ENCODE measurements at places on chromosomes 6 and 20.

GRCh38 chr6:56996401-56996800 lies 41.5 kb downstream of the BEND6 start:
- no peak for DNase-seq

DNA sequence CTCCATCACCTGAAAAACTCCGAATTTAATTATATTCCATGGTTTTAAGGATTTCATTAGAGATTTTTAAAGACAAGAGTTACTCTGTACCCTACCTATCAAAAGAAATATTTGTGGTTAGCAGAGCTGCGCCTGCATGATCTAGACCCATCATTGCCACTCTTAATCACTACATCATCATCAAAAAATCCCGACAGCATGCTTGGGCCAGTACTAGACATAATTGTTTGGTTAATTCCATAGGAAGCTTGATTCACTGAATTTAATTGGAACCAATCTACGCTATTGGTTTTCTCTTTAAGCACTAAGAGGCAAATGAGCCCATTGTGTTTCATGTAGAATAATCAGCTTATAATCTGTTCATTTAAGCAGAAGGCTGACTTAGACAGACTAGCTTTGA lies 33.4 kb upstream of the RNF217 start:
- DNase-seq: no peak

DNA sequence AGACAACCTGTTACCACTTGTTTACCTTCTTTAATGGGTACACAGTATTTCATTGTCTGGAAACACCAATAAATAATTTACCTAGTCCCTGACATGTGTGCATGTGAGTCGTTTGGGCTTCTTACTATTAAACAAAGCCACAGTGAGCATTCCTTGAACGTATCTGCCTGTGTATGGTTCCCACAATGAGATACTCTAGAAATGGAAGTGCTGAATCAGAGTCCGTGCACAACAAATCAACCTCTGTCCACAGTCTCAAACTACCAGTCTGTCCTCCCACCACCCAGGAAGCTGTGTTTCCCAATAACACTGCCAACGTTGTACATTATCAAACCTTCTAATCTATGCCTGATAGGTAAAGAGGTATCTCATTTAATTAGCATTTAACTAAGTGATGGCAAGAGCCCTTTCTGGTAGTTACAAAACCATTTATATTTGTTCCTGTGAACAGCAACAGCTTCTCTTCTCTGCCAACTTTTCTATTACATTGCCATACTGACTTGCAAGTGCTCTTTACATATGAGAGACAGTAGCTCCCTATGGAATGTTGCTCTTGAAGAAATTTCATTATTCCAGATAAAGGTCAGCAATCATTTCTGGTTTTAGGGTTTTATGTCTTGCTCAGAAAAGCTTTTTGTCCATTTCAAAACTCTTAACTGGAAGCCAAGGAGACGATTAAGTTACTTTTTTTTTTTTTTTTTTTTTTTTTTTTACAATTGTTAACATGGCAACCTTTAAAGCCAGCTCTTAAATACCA lies 14.7 kb downstream of the JAG1 start:
- no peak for DNase-seq

DNA sequence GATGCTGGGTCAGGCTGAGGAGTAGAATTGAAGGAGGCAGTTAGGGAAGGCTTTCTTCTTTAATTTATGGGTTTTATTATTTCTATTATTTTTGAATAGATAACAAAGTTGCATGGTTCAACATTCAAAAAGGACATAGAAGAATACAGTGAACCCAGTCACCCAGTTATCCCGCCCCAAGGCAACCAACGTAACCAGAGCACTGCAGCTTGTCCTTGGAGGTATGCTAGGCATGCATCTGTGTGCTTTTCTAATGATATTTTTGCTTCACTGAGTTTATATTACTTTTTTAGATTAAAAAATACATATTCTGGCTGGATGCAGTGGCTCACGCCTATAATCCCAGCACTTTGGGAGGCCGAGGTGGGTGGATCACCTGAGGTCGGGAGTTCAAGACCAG lies 47.4 kb upstream of the DSN1 start:
- DNase-seq: no peak

DNA sequence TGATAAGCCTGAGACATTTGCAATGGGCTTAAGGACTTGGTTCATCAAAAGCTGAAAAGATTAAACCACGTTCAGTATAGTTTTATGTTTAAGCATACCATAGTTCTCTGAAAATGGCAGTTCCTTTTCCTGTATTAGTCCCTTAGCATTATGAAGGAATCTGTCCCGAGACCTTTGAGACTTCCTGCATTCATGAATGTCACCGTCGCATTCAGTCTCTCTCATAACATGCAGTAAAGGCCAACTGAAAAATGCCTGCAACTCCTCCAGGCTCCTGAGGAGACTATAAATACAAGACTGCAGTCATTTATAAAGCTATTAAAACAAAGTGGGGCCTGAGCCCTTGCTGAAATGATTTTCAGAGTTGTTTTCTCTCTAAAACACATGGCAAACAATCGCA lies 129.1 kb downstream of the SYCP2 start:
- DNase-seq: no peak

- DNase-seq: no peak
These were observed 524.5 kb downstream of the BMP2 start for GRCh38 chr20:7291946-7292345.

- no peak for DNase-seq
These were observed 91.3 kb downstream of the FRK start for GRCh38 chr6:115969207-115969929.

- no peak for DNase-seq
These were observed 31.7 kb downstream of the KCNS1 start for GRCh38 chr20:45069261-45069660.

DNA sequence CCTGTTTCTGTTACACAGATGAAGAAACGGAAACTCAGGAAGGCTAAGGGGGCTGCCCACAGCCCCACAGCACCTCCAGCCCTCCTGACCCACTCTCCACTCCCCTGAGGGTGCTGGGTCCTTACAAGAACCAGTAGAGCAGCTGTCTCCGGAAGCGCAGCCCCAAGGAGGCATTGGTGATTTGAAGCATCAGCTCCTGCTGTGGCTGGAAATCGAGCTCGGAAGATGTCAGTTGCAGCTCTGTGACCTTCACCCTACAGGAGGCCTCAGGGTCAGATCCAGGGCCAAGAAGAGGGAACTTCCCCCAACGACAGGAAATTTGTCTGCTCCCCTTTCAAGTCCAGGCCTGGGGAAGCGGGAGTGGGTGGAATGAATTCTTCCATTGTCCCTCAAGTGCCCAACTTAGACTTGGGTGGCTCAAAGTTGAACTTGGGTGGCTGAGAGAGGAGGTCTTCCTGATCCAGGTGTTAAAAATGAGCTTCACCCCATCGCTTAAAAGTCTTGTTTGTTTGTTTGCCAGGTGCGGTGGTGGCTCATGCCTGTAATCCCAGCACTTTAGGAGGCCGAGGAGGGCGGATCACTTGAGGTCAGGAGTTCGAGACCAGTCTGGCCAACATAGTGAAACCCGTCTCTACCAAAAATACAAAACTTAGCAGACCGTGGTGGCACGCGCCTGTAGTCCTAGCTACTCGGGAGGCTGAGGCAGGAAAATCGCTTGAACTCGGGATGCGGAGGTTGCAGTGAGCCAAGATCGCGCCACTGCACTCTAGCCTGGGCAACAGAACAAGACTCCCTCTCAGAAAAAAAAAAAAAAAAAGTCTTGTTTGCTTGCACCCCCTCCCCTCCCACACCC lies 1.9 kb downstream of the PLTP start:
- DNase-seq: no peak

DNA sequence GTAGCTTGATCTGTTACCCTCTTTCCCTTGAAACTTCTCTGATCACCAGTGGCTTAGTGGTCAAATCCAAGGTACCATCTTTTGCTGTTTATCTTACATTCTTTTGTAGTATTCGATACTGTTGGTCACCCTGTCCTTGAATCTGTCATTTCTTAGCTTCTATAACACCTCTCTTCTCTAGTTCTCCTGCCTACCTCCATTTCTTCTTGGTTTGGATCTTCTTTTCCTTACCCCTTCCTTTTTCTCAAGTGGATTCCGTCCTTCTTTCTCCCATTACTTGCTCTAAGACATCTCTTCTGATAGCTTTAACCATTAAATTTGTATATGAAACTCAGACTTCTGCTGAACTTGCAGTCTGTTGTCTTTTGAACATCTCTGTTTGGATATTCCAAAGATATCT lies 39.9 kb downstream of the QKI start:
- no peak for DNase-seq

- DNase-seq: no peak
These were observed 32.9 kb downstream of the DCBLD1 start for GRCh38 chr6:117515326-117515725.

DNA sequence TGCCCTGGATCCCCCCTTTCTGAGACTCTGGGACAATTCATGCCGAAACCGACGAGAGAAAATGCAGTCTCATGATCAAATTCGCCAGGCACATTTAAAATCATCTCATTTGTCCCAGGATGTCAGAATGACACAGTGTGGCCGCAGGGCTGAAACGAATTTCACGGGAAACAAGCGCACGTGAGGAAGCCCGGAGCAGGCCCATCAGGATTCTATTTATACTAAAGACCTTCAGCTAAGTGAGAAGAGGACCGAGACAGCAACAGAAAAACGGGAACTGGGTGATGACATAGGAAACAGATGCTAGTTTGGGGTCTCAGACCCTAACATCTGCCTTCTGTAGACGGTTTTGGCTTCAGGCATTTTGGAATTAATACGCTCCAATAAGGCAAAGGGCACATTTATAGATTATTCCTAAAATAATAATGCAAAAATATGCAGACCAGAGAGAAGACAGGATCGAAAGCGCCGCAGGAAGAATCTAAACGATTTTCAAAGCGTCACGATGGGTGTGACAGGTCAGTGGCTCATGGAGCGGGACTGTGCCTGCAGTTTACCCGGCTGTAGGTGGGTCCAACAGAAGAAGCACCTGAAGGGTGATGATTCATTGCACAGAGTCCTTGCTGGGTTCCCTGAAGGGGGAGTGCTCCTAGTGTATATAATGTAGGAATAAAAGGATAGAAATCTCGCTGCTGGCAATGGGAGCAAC lies 80.8 kb upstream of the MPC1 start:
- no peak for DNase-seq

DNA sequence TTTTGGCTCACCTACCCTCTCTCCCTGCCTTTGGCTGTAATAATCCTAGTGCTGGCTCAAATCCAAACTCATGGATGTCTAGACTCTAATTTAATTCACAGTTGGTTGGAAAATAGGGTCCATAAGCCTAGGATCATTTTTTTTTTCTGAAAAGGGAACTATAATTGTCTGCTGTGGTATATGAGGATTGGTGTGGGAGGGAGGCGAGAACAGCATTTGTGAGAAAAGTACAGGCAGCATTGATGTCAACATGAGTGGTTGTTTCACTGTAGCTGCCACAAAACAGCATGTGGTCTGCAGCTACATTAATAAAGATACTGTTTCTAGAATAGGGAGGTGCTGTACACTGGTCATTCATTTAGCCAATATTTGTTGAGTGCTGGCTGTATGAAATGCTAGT lies 18.6 kb upstream of the POLR1H start:
- no peak for DNase-seq

DNA sequence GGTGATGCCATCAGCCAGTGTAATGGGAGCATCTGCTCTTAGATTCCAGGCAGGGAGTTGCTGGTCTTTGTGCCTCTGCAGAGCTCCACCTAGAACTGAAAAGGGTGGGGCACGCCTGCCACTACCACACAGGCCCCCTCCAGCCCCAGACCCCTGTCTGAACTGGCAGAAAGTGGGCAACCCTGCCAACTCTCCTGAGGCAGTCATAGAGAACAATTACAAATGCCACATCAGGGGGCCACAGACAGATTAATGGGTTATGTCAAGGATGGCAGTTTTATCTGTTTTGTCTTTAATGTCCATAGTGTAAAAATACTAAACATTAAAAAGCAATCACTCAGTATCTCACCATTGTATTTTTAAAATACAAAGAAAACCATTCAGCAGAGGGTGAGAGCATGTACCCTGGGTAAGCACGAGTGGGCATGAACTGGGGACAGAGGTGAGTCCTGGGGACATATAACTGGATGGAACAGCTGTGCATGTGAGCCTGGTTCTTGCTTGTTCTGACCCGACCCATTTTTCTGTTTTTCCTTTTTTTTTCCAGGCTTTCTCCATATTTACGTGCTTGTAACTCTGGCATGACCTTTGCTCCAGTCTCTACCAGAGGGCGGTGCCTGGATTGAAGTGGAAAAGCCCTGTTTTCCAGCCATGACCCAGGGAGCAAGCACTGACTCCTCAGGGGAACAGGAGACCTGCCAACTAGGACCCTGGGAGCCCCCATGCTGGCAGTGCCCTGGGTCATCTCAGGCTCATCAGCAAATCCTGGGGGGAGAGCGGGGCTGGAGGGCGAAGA lies 8.2 kb downstream of the TRAF3IP2 start:
- no peak for DNase-seq

DNA sequence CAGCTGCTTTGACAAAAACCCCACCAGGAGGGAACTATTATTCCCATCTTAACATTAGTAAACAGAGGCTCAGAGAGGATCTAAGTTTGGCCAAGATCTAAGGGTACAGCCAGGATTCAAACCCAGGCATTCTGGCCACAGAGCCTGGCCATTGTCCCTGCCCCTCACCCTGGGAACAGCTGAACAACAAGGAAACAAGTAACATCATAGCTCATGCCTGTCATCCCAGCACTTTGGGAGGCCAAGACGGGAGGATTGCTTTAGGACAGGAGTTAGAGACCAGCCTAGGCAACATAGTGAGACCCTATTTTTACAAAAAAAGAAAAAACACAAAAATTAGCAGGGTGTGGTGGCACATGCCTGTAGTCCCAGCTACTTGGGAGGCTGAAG lies 27.5 kb downstream of the TOX2 start:
- DNase-seq: no peak

- no peak for DNase-seq
These were observed 51.0 kb downstream of the SLC22A2 start for GRCh38 chr6:160207618-160208017.

GRCh38 chr6:111691345-111692225 lies 85.9 kb upstream of the TRAF3IP2 start:
- no peak for DNase-seq

DNA sequence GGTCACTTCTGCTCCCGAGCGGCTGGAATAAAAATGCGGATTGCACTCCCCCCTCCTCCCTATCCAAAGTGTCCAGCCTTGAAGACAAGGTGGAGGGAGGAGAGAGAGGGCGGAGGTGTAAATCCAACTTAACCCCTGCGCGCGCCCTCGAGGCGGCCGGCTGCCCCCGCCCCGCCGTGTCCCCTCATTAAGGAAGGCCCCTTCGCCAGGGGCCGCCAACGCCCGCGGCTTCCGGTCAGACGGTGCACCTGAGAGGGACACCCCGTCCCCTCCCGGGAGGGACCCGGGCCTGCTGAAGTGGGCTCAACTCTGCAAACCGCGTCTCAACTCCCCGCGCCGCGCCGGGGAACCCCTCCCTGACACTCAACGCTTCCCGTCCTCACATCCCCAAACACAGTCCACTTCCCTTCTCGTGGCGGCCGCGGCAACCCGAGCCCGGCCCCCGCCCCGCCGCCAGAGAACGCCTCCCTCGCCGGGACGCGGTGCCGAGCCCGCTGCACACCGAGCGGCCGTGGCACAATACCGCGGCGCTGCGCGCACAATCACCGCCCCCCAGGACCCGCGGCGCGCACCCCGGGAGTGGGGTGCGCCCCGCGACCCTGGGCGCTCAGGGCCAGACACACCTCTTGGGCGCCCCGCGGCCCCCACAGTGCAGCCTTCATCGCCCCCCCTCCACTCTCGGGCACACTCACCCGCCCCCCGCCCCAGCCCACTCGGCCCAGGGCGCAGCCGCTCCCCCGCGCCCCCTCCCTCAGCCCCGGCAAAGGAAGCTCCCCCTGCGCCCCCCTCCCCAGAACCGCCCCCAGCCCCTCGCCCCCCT lies 102.5 kb downstream of the NOL4L start:
- no peak for DNase-seq

Data from stimulated activated CD8-positive, alpha-beta memory T cell treated with anti-CD3 and anti-CD28 coated beads, Interleukin-2, amount 100 ng/mL, for 1 hour (primary cell).